Muscle of leg (tissue), 16 donors: ENCODE measurements at places on chromosomes 7 and 10. TPM values are rescaled to one million over a fixed set of nuclear protein-coding genes. Genes with fewer than 3 reads are reported as not detected.

Gene TMEM213
- not detected for total RNA-seq

DNA sequence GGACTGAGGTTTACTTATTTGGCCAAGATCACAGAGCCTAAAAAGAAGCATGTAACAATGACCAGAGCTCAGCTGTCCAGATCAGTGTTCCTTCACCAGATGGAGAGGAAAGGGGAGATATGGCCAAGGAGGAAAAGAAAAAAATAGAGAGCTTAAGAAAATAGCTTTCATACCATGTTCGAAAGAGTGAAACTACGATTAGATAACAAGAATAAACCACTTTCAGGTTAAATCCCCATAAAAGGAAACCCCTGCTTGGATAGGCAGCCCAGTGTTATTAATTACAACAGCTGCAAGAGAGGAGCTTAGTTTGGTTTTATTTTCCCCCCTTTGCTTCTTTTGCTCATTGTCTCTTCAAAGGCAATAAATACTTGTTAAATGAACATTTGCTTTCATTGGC, 160.8 kb downstream of the ZNF438 start:
- DNase-seq = peak; percentile 46

- no peak for DNase-seq
Measured at GRCh38 chr10:69668721-69669120, 38.7 kb downstream of the FAM241B start.

DNA sequence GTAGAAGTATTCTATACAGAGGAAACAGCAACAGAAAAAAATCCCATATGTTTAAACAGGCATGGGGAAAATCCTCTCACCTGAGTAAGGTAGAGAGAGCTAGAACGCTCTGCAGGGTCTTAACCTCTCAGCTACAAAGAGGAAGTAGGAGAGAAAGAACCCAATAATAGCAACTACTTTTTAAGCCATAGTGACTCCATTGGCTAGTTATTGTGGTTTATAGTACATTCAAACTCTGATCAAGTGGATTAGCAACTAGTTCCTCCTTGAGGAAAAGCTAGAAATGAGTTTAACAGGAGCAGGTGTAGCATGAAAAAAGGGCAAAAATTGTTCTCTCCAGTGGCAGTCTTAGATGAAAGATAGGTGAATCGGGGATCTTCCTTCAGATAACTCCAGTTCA, 89.7 kb downstream of the HGF start:
- no peak for DNase-seq

GRCh38 chr7:129161524-129162225, 17.2 kb downstream of the TSPAN33 start:
- no peak for DNase-seq

DNA sequence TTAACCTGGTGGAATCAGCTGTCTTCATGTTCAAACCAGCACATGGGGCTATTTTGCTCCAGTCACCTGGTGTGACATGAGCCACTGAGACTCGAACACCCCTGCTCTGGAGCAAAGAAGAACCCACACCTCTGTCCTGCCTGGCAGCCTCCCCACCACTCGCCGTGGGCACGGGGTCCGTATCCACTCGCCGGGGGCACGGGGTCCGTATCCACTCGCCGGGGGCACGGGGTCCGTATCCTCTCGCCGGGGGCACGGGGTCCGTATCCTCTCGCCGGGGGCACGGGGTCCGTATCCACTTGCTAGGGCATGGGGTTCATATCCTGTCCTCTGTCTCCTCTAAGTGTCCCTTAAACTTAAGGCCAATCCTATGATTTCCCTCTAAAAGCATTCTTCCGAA, 558.7 kb downstream of the PTPRN2 start:
- DNase-seq = no peak
